ENCODE measurements at places on chromosomes 5 and 9.

DNA sequence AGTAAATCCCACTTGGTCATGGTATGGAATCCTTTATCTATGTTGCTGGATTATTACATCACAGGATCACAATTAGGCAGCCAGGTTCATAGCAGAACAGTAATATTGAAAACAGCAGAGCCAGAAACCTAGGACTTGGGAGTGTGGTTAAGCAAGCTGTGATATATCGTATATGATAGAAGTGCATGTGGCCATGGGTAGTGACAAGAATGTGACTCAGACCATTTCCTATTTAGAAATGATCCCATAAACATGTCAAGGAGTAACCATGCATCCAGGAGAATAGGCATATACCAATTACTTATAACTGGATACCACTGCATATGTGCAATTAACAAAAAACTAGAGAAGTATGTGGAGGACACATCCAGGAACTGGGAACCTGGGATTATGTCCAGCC, 31.2 kb downstream of the AMBP start:
- DNase-seq, result no peak
- no peaks in the 10 kb centered on the region for H3K27me3 ChIP-seq
- peaks cover 17% of the 10 kb centered on the region for H3K36me3 ChIP-seq
- H3K4me3 ChIP-seq, result no peak overlapping the region

DNA sequence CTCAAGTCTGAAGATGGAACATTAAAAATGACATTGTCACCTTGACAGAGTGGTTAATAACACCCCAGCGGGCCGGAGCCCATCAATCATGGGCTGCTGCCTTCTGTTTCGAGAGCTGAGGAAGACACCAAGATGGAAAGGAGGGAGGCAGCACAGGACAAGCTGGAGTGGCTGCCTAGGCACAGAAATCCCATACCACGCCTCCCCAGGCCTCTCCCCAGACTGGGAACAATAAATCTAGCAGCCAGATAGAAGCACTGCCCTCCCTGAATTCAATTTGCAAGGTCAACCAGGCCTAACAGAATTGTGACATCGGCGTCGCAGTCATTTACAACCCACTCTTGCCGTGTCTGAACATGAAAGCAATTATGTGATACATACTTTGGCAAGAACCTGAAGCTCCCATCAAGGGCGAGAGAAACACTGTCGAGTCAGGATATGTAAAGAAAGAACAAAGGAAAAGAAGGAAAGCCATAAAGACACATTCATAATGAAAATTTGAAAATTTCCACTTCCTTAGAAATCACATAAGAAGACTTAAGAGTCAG, 35.4 kb upstream of the ZNF354A start:
- H3K27ac ChIP-seq, result no peak overlapping the region
- no peaks in the 10 kb centered on the region for H3K36me3 ChIP-seq
- DNase-seq, result no peak
- no peaks in the 10 kb centered on the region for H3K4me1 ChIP-seq
- H3K4me3 ChIP-seq, result no peak overlapping the region
- H3K27me3 ChIP-seq, result no peaks in the 10 kb centered on the region

DNA sequence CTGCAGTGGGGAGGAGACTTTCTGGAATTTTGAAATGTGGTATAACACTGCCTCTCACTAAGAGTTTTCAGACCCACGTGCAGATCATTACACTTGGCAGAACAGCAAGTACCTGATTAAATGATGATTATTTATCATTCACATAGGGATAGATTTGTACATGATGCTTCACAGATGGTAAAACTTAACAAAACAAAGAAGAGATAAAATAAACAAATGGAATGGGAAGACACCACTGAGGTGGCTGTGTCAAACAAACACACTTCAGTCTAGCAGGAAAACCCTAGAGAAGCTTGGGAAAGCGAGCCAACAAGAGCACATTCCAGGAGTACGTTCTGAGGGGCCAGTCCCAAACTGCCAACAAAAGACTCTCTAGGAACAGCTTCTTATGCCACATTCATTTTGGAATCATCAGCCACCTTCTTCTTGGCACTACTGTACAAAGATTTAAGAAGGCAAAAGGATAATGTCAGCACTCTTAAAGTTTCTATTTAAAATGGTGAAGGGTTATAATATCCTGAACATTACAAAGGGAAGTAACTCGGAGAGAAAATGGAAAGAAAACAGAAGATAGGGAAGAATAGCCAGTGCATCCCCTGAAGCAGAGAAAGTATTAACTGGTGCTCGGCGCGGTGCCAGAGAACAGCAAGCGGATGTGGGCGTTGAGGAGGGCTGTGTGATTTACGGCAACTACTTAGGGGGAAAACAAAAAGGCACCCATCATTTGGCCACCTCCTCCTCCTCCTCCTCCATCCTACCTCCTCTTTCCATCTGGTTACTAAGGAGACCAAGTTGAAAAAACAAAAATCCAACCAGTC, 1.6 kb downstream of the MED27 start:
- peaks cover 34% of the 10 kb centered on the region for H3K4me1 ChIP-seq
- H3K27me3 ChIP-seq, result no peaks in the 10 kb centered on the region
- H3K36me3 ChIP-seq, result peaks cover 10% of the 10 kb centered on the region
- DNase-seq, result peak; percentile 76
- H3K4me3 ChIP-seq, result peak overlapping the region; percentile 84

- no peaks in the 10 kb centered on the region for H3K36me3 ChIP-seq
- H3K27me3 ChIP-seq, result no peaks in the 10 kb centered on the region
- no peak overlapping the region for H3K27ac ChIP-seq
- H3K4me3 ChIP-seq, result no peak overlapping the region
- H3K4me1 ChIP-seq, result peaks cover 9% of the 10 kb centered on the region
Observed at GRCh38 chr5:159001247-159001646, 98.5 kb downstream of the EBF1 start.

- no peak overlapping the region for H3K4me3 ChIP-seq
- no peaks in the 10 kb centered on the region for H3K27me3 ChIP-seq
- no peak for DNase-seq
- H3K27ac ChIP-seq, result no peak overlapping the region
- no peaks in the 10 kb centered on the region for H3K36me3 ChIP-seq
Observed at GRCh38 chr5:139205124-139205523, 7.0 kb upstream of the SIL1 start.

- H3K27ac ChIP-seq, result no peak overlapping the region
- H3K4me3 ChIP-seq, result no peak overlapping the region
- DNase-seq, result peak; percentile 74
- no peaks in the 10 kb centered on the region for H3K27me3 ChIP-seq
- H3K4me1 ChIP-seq, result peaks cover 15% of the 10 kb centered on the region
- H3K36me3 ChIP-seq, result no peaks in the 10 kb centered on the region
Observed at GRCh38 chr5:79971156-79971555, 19.9 kb downstream of the MTX3 start.

GRCh38 chr9:117258184-117258866, 156.5 kb downstream of the ASTN2 start:
- H3K27ac ChIP-seq, result no peak overlapping the region
- no peaks in the 10 kb centered on the region for H3K36me3 ChIP-seq
- H3K4me1 ChIP-seq, result no peaks in the 10 kb centered on the region
- DNase-seq, result no peak
- H3K4me3 ChIP-seq, result no peak overlapping the region

DNA sequence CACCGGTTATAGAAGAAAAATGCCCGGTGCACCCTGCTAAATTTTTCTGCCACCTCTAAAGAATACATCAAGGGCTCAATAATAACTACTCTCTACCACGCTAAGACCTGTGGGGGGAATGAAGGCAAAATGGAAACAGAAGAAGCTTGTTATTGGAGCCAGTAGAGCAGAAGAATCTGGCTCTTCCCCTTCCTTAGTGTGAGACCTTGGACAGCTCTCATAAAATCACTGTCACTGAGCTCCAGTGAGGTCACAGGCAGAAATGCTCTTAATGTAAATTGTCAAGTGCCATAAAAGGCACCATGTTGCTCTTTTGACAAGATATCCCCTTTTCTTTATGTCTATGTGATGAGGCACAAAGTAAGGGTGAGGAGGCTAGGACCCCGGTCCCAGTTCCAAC, 74.4 kb downstream of the ASTN2 start:
- H3K27ac ChIP-seq, result no peak overlapping the region
- no peaks in the 10 kb centered on the region for H3K27me3 ChIP-seq
- no peak for DNase-seq
- no peak overlapping the region for H3K4me3 ChIP-seq
- peaks cover 3% of the 10 kb centered on the region for H3K4me1 ChIP-seq
- no peaks in the 10 kb centered on the region for H3K36me3 ChIP-seq

- peaks cover 12% of the 10 kb centered on the region for H3K27me3 ChIP-seq
- no peak overlapping the region for H3K4me3 ChIP-seq
- no peak overlapping the region for H3K27ac ChIP-seq
- H3K4me1 ChIP-seq, result no peaks in the 10 kb centered on the region
Observed at GRCh38 chr5:172479034-172479783, 24.9 kb upstream of the SH3PXD2B start.

GRCh38 chr5:122156724-122157325, 27.5 kb downstream of the ZNF474 start:
- H3K27me3 ChIP-seq, result no peaks in the 10 kb centered on the region
- peak; percentile 39 for DNase-seq
- H3K4me1 ChIP-seq, result peaks cover 33% of the 10 kb centered on the region
- no peaks in the 10 kb centered on the region for H3K36me3 ChIP-seq
- no peak overlapping the region for H3K4me3 ChIP-seq

Measured in astrocyte (in vitro differentiated cells and primary cell).